ENCODE measurements at places on chromosomes 11 and 22.

GRCh38 chr22:45638834-45639746 lies 32.5 kb upstream of the ATXN10 start:
- peak; percentile 42 for DNase-seq

DNA sequence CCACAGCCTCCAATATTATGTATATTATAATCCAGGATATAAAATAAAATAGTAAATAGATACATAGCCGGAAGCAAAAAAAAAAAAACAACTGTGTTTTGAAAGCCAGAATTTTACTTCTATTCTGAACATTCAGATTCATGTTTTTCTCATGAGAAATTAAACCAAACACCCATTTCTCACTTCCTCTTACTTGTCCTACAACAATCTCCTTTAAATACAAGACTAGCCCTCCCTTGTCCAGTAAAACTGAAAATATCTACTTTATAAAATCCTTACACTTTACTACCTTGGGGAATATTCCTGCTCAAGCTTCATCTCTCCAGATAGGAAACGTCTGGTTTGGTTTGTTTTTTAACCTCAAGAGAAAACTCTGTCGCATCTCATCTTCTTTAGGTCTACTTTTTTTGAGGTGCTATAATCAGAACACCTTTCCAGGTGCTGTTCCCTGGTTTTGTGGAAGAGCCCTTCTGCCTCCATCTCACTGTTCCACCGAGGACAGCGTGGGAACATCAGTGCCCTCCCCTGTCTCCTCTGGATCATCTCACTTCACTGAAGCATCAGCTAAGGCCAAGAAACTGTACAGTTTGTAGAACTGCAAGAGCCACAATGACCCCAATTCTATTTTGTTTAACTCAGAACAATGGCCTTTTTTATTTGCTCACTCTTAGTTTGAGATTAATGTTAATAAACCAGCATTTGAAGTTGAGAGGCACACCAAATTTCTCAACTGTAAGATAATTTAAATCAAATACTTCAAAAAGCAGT lies 82.0 kb upstream of the ARHGAP32 start:
- DNase-seq, result no peak

DNA sequence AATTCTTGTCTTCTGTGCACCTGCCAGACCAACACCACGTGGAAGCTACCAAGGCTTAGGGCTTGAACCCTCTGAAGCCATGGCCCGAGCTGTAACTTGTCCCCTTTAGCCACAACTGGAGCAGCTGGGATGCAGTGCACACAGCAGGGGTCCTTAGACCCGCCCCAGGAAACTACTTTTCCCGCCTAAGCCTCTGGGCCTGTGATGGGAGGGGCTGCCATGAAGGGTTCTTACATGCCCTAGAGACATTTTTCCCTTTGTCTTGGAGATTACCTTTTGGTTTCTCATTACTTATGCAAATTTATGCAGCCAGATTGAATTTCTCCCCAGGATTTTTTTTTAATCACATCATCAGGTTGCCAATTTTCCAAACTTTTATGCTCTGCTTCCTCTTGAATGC lies 9.7 kb downstream of the PATE3 start:
- no peak for DNase-seq

- DNase-seq, result no peak
These were observed 5.2 kb downstream of the TMEM126A start for GRCh38 chr11:85652786-85653447.

- no peak for DNase-seq
These were observed 2.3 kb downstream of the STT3A start for GRCh38 chr11:125594958-125595357.

DNA sequence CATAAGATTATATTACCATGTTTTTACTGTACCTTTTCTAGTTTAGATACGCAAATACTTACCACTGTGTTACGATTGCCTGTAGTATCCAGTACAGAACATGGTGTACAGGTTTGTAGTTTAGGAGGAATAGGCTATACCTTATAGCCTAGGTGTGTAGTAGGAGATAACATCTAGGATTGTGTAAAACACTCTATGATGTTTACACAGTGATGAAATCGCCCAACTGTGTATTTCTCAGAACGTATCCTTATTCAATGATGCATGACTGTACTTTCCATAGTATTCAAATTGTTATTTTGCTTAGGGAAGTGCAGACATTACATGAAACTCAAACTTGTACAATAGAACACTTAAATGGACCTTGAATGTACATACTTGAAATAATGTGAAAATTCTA lies 188.1 kb upstream of the PDGFD start:
- no peak for DNase-seq

GRCh38 chr11:126147208-126148111 lies 64.0 kb downstream of the RPUSD4 start:
- peak; percentile 74 for DNase-seq

DNA sequence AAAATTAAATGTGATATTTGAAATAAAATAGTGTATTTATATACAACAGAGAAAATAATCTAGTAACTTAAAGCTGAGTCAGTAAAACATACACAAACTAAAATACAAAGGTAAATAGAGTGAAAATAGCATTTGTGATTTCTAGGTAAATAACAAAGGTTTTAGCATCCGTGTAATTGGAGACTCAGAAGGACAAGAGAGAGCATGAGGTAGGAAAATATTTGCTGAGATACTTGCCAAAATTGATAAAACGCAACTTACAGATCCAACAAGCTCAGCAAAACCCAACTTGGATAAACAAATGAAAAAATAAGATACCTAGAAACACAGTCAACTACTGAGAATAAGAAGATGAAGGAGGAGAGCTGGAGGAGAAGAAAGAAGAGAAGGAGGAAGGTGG lies 634.7 kb upstream of the CCDC179 start:
- DNase-seq, result no peak

- no peak for DNase-seq
These were observed 737 bp downstream of the PPP2R1B start for GRCh38 chr11:111765320-111765983.

DNA sequence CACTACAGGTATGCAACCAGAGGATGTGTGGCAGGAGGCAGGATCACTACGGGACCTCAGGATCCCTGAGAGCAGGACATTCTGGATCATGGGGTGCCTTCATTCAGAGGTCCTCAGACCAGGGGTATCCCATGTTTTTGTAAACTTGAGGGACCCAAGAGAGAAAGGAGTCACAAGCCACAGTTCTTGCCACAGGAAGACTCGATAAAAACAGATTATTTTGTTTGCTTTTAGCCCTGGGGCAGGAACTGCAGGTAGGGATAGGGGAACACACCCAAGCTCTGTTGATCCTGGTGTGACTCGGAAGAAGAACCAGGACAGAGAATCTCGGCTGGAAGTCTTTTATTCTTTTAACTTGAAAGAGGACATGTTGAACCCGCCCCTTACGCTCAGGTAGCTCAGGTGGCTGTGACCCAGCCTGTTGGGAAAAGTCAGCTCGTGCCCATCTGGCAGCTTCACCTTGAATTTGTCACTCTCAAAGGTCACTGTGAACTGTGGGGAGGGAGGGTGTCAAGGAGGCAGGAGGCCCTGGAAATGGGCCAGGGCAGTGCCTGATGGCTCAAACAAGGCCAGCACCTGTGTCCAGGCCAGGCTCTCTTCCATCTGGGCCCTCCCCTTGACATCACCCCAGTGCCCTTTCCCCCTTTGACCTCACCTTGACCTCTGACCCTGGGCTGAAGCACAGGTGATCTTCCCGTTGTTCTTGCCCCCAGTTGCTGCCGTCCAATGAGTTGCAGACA lies 9.8 kb downstream of the LGALS2 start:
- peak; percentile 95 for DNase-seq

DNA sequence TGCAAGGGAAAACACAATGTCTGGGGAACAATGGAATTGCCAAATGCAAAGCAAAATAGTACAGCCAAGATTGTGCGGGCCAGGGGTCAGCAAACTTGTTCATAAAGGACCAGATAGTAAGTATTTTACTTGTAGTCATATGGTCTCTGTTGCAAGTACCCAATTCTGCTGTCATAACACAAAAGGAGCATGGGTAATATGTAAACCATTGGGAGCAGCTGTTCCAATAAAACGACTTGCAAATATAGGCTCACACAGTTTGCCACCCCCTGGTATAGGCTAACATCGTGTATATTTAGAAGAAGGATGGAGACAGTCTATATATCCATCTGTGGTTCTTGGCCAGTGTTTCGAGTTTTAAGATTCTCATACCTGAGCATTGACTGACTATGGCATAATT lies 15.6 kb downstream of the SDHAF2 start:
- no peak for DNase-seq

Measured in left lobe of liver (tissue), 2 donors.